Posterior cingulate gyrus (tissue), 11 donors: ENCODE measurements at places on chromosomes 3 and 15.

DNA sequence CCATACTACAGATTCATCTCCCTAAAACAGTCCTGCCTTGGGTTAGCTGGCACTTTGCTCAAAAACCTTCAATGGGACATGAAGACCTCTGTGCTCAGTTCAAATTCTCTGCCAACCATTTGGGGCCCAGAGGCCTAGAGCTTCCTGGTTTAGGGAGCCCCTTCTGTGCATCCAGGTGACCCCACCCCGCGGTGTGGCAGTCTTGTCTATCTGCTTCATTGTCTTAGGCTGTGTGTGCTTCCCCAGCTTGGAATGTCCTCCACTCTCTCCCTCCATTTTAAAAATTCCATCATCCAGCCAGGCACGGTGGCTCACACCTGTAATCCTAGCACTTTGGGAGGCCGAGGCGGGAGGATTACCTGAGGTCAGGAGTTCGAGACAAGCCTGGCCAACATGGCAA lies 99.0 kb upstream of the NEO1 start:
- no peak for DNase-seq

- no peak for DNase-seq
Observed at GRCh38 chr3:192655628-192656027, 71.7 kb downstream of the FGF12 start.

- no peak for DNase-seq
Observed at GRCh38 chr15:44023176-44023575, 171.9 kb downstream of the FRMD5 start.

GRCh38 chr15:20341901-20342600 lies 199.5 kb downstream of the GOLGA6L6 start:
- DNase-seq = peak; percentile 80

DNA sequence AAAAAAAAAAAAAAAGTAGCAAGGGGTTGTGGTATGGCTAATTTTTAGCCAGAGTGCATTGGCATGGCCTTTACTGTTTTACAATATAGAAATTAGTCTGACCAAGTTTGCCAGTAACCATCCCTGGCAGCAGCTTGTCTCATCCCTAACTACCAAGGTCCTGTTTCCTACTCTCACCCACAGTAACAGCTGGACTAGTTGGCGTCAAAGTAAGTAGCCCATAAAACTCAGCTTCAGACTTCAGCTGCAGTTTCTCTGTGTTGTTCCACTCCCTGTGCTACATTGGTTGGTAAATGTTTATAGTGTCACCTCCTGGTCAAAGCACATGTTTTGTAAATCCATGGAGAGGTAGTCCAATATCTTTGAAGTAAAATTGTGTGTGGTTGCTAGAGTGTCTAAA lies 691.3 kb downstream of the ZPLD1 start:
- DNase-seq = no peak

GRCh38 chr3:96831175-96831574 lies 16.8 kb downstream of the EPHA6 start:
- no peak for DNase-seq

DNA sequence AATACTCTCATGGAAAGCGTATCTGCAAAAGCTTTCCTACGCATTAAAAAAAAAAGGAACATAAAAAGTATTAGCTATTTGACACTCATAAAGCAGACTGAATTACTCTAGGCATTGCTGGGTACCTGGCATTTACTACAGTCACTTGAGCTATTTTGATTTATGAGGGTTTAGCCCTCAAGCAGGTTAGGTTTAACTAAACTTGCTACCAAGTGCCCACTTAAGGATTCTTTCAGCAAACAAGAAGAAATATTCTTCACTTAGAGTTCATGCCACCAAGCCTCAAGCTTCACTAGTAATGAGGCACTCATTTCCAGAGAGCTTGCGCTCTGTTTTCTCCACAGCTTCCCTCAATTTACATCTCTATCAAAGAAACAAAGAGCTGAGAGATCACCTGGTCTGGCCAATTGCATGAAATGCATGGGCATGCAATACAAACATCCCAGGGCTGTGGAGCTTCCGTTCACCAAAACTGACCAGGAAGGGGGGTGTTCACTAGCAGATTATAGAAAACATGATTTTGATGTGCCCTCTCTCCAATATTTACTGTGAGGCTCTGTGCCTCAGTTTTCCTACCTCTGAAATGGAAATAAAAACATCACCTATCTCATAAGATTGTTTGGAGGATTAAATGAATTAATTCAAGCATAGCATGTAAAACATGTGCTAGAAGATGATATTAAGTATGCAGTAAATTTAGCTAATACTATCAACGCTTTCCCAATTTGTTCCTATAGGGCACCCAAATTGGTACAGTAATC lies 217.3 kb downstream of the RORA start:
- DNase-seq = no peak

- no peak for DNase-seq
Observed at GRCh38 chr3:148173851-148174250, 523.9 kb upstream of the AGTR1 start.

- DNase-seq = peak; percentile 27
Observed at GRCh38 chr3:192915304-192915703, 2.4 kb downstream of the MB21D2 start.
